Lower lobe of right lung (tissue), 2 donors: ENCODE measurements at places on chromosomes 11 and 22. TPM values are rescaled to one million over a fixed set of nuclear protein-coding genes. Genes with fewer than 3 reads are reported as not detected.

- peak; percentile 92 for DNase-seq
- H3K36me3 ChIP-seq: no peaks in the 10 kb centered on the region
- no peaks in the 10 kb centered on the region for H3K27me3 ChIP-seq
- peak overlapping the region; percentile 51 for H3K4me3 ChIP-seq
- H3K4me1 ChIP-seq: peaks cover 32% of the 10 kb centered on the region
- peak overlapping the region; percentile 96 for H3K27ac ChIP-seq
Measured at GRCh38 chr11:355581-356458, 13.5 kb upstream of the B4GALNT4 start.

DNA sequence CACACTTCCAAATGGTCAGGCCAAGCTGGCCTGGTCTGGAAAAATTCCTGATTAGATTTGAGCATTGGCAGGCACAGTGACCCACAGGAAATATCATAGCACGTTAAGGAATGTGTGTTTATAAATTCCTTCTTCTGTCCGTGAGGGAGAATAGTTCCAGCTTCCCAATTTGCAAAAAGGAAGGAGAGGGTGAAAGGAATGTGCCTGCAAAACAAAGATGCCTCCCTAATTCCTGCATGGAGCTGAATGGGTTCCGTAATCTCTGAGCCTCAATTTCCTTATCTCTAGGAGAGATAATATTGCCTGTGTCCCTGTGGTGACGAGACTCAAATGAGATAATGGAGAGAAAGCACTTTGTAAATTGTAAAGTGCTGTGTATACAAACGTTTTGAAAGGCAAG, 105.1 kb downstream of the FEZ1 start:
- H3K36me3 ChIP-seq: no peaks in the 10 kb centered on the region
- DNase-seq: no peak
- peak overlapping the region; percentile 56 for H3K27ac ChIP-seq
- H3K27me3 ChIP-seq: peaks cover 6% of the 10 kb centered on the region
- H3K4me3 ChIP-seq: no peak overlapping the region

DNA sequence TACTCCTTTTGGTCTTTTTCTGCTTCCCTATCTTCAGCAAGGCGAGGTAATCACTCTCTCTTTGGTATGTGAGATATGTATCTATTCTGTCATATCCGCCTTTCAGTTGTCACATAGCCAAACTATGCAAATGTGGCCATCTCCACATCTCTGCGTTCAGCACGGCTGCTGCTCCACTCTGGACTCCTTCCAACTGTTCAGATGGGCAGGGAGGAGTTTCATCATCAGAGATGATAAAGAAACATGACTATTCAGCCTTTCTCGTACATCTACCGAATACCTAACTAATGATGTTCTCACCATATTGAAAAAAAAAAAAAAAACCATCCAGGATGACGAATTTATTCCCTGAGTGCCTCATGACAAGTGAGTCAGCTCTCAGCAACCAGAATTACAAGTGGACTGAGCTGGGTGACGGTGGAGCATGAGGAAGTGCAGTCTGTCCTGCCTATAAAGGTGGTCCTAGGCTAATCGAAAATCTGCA, 899.6 kb downstream of the OPCML start:
- no peak overlapping the region for H3K4me3 ChIP-seq
- DNase-seq: no peak
- H3K36me3 ChIP-seq: no peaks in the 10 kb centered on the region
- H3K4me1 ChIP-seq: no peaks in the 10 kb centered on the region
- no peaks in the 10 kb centered on the region for H3K27me3 ChIP-seq
- H3K27ac ChIP-seq: no peak overlapping the region

DNA sequence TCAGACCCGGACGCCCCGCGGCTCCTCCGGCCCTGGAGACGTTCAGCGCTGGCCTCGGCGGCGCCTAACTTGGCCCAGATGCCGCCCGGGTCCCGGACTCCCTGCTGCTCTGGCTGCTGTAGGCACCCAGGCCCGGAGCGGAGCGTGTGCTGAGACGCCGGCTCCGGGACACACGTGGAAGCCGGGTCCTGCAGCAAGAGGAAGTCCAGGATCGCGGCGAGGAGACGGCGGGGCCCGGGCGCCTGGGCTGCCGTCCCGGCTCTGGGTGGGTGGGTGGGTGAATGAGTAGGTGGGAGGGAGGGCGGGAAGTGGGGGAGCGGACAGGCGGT, 223 bp downstream of the WT1 start:
- no peak overlapping the region for H3K27ac ChIP-seq
- DNase-seq: no peak
- H3K4me3 ChIP-seq: peak overlapping the region; percentile 33
- H3K36me3 ChIP-seq: no peaks in the 10 kb centered on the region
- H3K4me1 ChIP-seq: peaks cover 28% of the 10 kb centered on the region

GRCh38 chr11:64027651-64028397, 7.9 kb upstream of the FLRT1 start:
- no peak overlapping the region for H3K27ac ChIP-seq
- no peak for DNase-seq
- H3K4me1 ChIP-seq: peaks cover 12% of the 10 kb centered on the region
- H3K36me3 ChIP-seq: no peaks in the 10 kb centered on the region
- peaks cover 1% of the 10 kb centered on the region for H3K27me3 ChIP-seq
- no peak overlapping the region for H3K4me3 ChIP-seq

GRCh38 chr22:27588268-27588667, 213.3 kb downstream of the MN1 start:
- no peaks in the 10 kb centered on the region for H3K27me3 ChIP-seq
- H3K4me3 ChIP-seq: no peak overlapping the region
- no peak for DNase-seq

DNA sequence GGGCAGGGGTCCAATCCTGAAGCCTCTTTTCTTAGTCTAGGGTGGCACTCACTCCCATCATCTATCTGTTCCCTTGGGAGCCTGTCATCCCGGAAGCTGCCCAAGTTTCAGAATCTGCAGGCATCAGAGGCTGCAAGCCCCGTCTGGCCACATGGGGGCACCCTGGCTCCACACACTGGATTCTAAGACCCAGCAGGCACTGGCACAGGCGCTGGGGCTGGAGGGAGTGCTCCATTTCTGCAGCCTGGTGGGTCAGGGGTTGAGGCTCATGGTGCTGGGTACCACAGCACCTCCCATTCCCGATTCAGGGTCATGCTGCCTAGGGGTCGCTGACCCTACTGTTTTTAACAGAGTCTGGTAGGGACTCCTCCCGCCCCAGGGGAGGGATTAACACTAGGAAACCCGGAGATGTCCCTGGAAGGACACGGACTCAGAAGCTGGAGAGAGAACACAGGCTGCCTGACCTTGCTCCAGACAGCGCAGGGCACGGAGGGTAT, 243.9 kb upstream of the SYN3 start:
- no peaks in the 10 kb centered on the region for H3K4me1 ChIP-seq
- no peaks in the 10 kb centered on the region for H3K27me3 ChIP-seq
- H3K4me3 ChIP-seq: no peak overlapping the region

DNA sequence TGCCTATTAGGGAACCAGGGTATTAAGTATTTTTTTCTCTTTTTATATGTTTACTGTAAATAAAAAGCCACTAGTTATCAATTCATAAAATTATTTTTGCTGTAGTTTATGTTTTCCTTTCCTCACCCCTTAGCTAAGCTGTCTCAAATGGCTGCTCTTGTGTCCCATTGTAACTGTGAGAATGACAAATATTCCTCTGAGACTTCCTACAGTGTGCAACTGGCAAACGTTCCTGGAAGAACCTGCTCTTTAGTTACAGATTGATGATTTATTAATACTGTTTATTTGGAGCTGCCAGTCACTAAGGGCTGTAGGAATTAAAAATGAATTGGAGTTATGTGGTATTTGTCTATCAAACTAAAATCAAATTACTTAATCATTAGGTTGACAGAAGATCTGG, 675.4 kb upstream of the ARHGAP42 start:
- H3K4me3 ChIP-seq: no peak overlapping the region
- H3K27ac ChIP-seq: no peak overlapping the region
- no peak for DNase-seq
- H3K27me3 ChIP-seq: no peaks in the 10 kb centered on the region
- no peaks in the 10 kb centered on the region for H3K4me1 ChIP-seq
- no peaks in the 10 kb centered on the region for H3K36me3 ChIP-seq

DNA sequence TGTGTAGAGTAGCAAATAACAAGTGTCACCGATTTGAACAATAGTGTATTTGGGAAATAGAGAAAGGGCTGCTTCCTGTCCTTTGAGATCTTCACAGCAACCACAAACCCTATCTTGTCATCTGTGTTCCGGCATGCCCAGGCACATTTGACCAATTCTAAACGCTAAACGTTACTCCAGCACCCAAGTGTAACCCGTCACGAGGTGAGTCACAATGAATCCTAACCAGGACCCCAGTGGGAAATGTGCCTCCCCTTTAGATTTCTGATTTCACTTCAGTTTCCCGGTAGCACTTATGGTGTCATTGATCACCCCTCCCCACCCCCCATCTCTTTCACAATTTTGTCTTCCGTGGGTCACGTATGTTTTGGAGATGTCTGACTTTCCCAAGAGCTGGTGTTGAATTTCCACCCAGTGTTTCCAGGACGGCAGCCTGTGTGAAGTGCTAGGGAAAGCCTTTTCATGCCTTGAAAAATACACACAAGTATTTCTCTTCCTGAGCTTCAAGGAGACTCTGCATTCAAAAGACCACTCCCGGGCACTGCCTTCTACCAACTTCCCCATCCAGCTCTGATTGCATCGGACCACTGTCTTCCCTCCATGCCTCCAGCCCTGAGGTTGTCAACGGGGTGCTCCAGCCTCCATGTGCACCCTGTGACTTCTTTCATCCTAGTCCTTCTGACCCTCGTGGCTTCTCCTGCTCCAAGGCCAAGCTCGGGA, 10.5 kb upstream of the C11orf24 start:
- H3K36me3 ChIP-seq: no peaks in the 10 kb centered on the region
- H3K27ac ChIP-seq: no peak overlapping the region
- peaks cover 10% of the 10 kb centered on the region for H3K4me1 ChIP-seq

- H3K27me3 ChIP-seq: no peaks in the 10 kb centered on the region
- H3K4me3 ChIP-seq: no peak overlapping the region
- no peaks in the 10 kb centered on the region for H3K36me3 ChIP-seq
Measured at GRCh38 chr11:56497010-56497409, 5.8 kb upstream of the OR5M8 start.

GRCh38 chr11:67264260-67264659, 2.0 kb upstream of the GRK2 start:
- H3K27ac ChIP-seq: no peak overlapping the region
- H3K4me1 ChIP-seq: peaks cover 52% of the 10 kb centered on the region
- H3K36me3 ChIP-seq: peaks cover 18% of the 10 kb centered on the region
- DNase-seq: no peak
- no peaks in the 10 kb centered on the region for H3K27me3 ChIP-seq

DNA sequence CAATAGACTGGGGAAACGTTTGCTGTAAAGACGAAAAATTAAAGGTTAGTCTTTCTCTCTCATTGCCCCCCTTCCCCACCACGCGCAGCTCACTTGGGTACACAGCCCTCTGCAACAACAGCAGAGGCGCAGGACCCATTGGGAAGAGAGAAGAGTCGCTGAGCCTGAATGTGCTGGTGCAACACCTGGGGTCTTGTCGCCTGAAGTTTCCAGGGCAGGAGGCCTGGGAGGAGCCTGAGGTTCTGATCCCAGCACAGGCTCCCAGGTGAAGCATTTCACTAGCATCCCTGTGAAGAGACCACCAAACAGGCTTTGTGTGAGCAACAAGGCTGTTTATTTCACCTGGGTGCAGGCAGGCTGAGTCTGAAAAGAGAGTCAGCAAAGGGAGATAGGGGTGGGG, 116.2 kb upstream of the NTM start:
- no peak for DNase-seq
- H3K4me3 ChIP-seq: no peak overlapping the region
- H3K36me3 ChIP-seq: no peaks in the 10 kb centered on the region
- no peaks in the 10 kb centered on the region for H3K27me3 ChIP-seq
- H3K27ac ChIP-seq: no peak overlapping the region

DNA sequence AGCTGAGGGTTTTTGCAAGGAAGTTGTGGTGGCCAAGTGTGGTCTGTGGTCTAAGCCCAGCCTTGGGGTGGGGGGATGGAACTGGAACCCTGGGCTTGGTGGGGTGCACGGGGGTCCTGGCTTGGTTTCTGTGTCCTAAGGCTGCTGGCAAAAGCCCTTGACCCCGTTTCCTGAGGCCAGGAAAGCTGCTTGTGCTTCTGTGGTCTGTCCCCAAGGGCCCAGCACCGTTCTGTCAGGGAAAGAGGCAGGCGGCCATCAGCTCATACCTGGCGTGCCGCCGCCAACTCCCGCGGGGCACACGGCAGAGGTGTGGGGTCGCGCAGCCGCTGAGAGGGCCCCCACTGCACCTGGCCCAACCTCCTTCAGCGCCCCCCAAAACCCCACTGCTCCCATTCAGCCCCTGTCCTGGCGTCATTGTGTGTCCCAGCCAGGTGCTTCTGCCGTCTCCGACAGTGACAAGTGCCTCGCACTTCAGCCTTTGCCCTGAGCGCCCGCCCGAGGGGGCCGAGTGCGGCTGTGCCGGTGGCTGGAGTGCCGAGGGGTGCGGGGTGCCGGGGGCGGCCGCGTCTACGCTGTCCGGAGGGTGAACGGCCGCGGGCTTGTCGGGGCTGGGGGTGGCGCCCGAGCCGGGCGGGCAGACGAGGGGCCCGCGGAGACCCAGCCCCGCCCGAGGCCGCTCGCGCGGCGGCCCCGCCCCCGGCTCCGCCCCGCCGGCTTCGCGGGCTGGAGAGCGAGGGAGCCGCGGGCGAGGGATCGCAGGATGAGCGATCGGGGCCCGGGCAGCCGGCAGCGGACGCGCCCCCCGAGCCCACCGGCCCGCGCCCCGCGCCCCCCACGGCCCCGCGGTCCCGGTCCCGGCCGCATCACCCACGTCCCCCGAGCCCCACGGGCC, at the start of gene CNIH2:
TSS of gene CNIH2 (plus strand) at position 705 of the 892 bp plus-strand sequence. CDS start 282 bp downstream, outside the sequence.
- H3K36me3 ChIP-seq: peaks cover 41% of the 10 kb centered on the region
- no peak for DNase-seq
- peak within 1 kb of the TSS; percentile 44 for H3K4me3 ChIP-seq
- H3K4me1 ChIP-seq: peaks cover 17% of the 10 kb centered on the region

DNA sequence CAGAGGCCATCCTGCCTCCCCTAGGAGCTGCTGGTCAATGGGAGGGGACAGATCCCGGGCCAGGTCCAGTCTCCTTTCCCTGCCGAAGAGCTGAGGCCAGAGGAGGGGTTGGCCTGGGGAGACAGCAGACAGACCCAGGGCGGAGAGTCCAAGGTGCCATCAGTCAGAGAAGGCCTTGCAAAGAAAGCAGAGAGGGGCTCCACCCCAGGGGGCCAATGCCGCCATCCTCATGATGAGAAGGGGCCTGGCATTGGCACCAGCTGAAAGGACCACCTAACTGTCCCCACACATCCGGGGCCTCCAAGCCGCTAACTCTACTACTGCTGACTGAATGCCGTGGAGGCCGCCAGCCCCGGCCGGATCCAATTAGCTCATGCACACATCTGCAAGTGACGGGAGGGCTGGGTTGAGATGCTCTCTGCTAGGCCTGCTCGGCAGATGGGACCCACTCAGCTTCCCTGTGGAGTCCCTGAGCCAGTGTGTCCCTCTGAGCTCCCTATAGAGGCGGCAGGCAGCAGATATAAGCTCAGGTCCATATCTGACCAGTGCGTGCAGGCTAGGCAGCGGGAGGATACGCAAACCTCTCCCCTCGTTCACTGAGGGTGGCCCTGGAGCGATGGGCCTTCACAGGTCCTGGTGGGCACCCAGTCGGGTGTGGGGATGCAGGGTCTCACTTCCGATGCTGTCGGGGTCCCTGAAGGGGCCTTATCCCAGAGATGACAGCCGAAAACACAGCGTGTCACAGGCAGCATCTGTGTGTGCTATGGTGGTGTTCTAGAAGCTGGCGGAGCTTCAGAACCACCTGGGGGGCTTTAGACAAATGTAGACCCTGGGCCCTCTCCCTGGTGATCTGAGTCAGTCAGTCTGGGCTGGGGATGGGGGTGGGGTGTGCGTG, 183.9 kb downstream of the CTTN start:
- no peak overlapping the region for H3K27ac ChIP-seq
- DNase-seq: peak; percentile 19
- no peaks in the 10 kb centered on the region for H3K4me1 ChIP-seq
- no peaks in the 10 kb centered on the region for H3K27me3 ChIP-seq
- no peak overlapping the region for H3K4me3 ChIP-seq

SLC25A45 gene
- 13.0 TPM for total RNA-seq

CD3D gene
- total RNA-seq: 7.4 TPM

CNGA4 gene
- 3.8 TPM for total RNA-seq
